ENCODE measurements at places on chromosomes 2 and 18.

DNA sequence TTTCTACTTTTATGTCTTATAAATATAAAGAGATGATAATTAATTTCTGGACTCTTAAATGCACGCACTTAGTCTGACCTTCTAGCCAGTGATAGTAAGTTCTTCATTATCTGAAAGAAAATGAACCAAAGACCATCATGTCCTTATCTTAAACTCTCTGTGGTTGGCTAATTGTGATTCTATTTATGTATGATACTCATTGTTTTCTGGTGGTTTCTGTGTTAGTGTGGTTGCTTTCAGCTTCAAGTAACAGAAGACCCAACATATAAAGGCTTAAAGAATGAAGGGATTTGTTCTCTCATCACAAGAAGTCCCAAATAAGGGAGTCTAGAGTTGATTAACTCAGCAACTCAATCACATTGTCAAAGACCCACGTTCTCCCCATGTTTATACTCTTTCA lies 225.2 kb upstream of the TANK start:
- DNase-seq: no peak

DNA sequence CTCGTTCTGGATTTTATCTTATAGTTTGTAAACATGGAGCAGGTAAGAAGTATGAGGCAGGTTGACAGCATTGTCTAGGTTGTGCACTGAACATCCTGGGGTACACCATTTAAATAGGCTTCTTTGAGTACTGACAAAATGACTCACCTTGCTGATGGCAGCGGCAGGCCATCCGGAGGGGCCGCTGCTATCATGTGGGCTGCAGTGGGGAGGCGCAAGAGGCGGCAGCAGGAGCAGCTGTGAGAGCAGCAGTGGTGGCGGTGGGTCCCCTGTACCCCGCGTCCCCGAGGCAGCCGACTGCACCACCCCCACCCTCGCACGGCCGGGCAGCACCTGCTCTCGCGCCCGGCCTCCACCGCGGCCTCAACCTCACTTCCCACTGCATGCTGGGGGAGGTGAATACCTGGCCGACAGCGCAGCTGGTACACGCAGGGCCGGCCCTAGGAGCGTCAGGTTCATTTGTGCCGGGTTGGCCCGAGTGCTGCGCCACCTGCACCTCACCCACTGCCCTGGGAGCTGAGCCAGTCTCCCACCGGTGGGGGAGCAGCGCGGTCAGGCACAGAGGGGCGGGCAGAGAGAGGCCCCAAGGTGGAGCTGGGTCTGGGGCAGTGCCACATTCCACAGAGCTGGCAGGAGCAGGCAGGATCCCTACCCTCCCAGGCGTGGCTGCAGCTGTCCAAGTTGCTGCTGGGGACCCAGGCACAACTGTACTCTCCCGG lies 154.5 kb upstream of the RBMS1 start:
- DNase-seq: no peak

DNA sequence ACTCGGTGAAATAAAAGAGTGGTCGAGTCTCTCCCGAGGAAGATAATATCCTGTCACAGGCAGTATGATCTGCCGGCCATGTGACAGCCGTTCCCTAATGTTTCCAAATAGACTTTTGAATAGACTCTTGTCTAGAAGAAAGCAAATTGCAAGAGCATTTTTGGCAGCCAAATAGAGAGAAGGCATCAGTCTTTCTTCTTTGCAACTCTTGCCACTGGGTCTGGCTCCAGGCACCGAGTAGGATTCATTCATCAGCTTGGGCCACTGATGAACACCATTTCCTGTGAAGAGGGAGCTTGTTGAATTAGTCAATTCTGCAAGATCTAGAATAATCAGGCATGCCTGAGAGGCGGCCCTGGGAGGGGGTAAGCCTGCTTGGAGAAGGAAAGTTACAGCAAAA lies 165.6 kb downstream of the KLHL29 start:
- DNase-seq: no peak

GRCh38 chr18:4807604-4808293 lies 352.6 kb upstream of the DLGAP1 start:
- DNase-seq: no peak

GRCh38 chr2:220579452-220579851 lies 952.0 kb downstream of the SLC4A3 start:
- no peak for DNase-seq

DNA sequence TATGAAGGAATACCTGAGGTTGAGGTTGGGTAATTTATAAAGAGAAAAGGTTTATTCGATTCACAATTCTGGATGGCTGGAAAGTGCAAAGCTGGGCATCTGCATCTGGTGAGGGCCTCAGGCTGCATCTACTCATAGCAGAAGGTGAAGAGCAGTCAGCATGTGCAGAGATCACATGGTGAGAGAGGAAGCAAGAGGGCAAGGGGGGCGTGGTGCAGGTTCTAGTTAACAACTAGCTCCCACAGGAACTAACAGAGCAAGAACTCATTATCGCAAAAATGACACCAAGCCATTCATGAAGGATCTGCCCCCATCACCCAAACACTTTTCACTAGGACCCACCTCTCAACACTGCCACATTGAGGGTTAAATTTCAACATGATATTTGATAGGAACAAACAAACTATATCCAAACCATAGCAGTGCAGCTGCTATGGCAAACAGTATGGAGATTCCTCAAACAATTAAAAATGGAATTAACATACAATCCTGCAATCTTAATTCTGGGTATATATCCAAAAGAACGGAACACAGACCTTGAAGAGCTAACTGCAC lies 72.8 kb upstream of the LDLRAD4 start:
- DNase-seq: no peak

GRCh38 chr2:126761256-126761980 lies 105.5 kb downstream of the GYPC start:
- DNase-seq: no peak

GRCh38 chr18:55557211-55557610 lies 30.8 kb downstream of the TCF4 start:
- DNase-seq: no peak

GRCh38 chr2:46650556-46651001 lies 171.2 kb downstream of the TMEM247 start:
- DNase-seq: peak; percentile 81

GRCh38 chr18:9539283-9539682 lies 64.0 kb downstream of the RALBP1 start:
- no peak for DNase-seq

GRCh38 chr18:12287684-12288402 lies 20.2 kb upstream of the TUBB6 start:
- DNase-seq: no peak

DNA sequence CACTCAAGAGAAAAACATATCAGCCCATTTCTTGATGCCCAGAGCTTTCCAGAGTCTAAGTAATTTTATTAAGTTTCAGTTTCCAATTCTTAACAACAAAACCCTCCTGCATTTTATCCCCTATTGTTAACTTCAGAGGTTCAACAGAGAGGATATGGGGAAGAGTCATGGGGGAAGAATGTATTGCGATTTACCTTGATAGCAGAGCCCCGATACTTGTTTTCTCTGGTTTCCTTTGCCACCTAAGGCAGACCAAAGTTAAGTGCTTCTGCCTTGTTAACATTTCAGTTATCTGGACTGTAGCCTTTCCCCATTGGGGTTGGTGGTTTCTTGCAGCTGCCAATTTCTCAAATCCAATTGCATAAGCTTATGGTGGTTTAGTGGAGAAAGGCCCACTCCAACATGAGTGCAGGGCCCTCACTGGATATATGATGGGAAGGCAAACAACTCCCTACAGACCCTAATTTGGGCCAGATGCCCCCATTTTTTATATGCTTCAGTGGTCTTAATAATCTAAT lies 82.0 kb upstream of the ITGB6 start:
- no peak for DNase-seq

GRCh38 chr2:182445391-182445965 lies 18.6 kb upstream of the PDE1A start:
- no peak for DNase-seq

DNA sequence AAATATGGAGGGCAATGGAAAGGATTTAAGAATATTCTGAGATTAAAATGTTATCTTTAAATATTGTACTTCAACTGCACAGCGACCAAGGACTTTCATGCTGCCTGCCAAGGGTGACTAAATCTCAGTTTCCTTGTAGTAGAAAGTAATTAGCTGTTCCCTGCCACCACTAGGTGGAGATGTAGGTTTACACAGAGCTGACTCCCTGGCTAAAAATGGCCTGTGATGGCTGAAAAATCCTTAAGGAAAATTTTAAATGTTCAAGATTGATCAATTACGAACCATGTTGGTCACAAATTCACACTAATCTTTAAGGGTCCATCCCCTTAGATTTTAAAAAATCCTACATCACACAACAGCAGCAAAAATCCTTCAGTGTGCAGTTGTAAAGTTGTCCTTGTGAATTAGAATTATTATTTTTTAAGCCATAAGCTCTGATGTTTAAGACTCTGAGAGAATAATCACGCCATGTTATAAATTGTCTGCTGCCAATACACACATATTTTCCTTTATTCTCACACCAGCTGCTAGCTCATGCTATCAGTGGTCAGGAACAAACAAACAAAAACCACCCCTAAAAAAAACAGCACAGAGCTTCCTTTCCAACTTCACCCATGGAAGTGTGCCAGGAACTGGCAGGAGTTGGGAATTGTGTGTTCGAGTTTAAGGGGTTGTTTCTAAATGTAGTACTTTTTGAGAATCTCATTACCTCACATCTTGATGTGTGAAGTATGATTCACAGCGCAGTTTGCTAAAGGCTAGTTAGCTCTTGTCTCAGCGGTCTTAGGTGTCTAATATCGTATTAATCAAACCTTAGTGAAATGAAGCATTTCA lies 399.8 kb downstream of the TMEM182 start:
- DNase-seq: no peak

DNA sequence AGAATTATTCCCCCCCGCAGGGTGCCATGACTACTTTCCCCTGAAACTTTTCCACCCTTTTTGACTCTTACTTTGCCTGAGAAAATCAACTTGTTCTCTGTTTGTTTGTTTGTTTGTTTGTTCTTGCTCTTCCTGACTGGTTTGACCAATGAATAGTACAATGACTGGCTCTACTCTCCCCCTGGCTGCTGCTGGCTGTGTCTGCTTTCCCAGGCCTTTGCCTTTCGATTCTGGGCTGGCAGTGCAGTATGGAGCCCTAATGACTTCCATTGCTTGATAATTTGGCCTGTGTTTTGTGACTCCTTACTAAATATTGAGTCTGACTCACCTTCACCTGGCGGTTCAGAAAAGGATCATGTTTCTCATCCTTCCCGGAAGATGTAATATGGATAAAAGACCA lies 241.1 kb downstream of the TMEM182 start:
- DNase-seq: no peak
